ENCODE measurements at places on chromosomes 12 and 14. TPM values are rescaled to one million over a fixed set of nuclear protein-coding genes. Genes with fewer than 3 reads are reported as not detected.

DNA sequence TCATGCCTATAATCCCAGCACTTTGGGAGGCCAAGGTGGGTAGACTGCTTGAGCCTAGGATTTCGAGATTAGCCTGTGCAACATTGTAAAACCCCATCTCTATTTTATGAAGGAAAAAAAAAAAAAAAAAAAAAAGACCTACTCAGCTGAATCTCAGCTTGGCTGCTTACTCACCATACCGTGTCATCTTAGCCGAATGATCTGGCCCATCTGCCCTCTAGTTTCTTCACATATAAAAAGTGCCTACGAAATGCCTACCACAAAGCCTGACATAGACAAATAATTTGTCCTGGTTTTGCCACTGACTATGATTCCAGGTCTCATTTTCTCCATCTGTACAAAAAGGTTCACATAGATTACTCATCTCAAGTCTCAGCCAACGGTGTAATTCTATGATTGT, 10.1 kb downstream of the DIABLO start:
- peak; percentile 77 for ATAC-seq

GRCh38 chr12:94566345-94566744, 84.0 kb downstream of the TMCC3 start:
- no peak for ATAC-seq

BICDL1 gene
- 36.9 TPM for total RNA-seq

POTEM gene
- total RNA-seq = not detected

Data from activated T-helper 17 cell treated with anti-CD3 and anti-CD28 coated beads, Interleukin-2, amount 50 U/mL, for 72 hours (primary cell).